ENCODE measurements at places on chromosomes 3 and 15.

DNA sequence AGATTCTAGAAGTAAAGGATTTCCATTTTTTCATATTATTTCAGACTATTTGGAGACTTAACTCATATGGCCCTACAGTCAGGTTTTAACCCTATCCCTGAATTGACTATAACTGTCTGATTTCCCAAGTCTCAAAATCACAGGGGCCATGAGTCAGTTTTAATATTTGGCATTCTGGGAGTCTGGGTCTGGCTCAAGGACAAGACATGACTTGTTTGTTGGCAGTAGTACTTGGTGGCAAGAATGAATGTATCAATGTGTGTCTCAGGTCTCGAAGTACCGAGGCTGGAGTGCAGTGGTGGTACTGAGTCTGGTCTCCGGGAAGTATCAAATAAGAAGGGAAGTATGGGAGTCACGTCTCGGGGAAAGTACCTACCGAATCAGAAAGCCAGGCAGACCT is 10.8 kb downstream of the UMPS start:
- no peak for DNase-seq

DNA sequence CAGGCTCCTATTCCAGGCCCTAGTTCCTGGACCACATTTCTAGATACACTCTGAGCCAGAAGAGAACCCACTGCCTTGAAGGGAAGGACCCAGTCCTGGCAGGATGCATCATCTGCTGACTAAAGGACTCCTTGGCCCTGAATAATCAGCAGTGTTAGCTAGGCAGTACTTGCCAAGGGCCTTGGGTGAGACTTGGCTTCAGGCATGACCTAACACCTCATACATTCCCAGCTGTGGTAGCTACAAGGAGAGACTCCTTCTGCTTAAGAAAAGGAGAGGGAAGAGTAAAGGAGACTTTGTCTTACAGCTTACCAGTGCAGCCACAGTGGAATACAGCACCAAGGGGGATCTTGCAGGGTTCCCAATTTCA is 26.4 kb downstream of the PEAK1 start:
- DNase-seq: no peak

DNA sequence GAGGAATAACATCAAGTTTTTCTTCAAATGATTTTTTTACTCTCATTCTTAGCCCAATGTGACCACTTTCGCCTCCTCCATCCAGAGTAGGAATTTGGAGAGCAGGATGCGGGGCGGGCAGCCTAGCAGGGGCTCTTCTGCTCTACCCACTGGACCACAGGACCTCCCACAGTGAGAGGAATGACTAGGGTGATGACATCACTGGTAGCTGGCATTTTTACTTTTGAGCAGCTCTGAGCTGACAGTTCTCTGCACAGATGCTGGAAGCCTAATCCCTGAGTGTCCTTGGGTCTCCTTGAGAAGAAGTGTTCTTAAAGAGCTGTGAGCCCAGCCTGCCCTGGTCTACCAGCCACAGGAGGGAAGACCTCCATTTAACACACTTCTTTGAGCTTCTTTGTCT is 1.4 kb upstream of the HCN4 start:
- no peak for DNase-seq

DNA sequence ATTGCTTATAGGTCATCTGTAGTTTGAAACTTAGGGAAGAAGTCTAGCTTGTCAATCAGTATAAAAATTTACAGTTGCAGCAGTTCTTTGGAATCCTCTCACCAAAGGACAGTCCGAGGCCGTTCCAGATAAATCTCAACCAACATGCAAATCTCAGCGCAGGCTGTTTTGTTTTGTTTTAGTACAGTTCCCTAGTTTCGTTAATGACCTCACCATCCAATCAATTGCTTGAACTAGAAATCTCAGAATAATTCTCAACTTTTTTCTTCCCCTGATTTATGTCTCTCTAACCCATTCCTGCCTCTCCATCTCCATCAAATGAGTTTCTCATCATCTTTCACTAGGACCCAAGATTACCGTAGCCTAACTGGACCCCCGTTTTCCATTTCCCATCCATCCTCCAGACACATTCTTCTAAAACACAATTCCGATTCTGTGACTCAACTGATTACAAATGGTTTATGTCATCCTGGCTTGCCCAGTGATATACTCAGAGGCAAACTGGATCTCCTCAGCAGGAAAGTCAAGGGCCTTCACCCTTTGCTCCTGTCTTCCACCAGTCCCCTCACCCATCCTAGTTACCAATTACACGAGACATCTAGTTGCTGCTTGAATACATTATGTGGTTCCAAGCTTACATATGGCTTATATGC is 1.3 kb downstream of the SMCO1 start:
- no peak for DNase-seq

- DNase-seq: no peak
Observed at GRCh38 chr15:90617668-90618097, 88.0 kb downstream of the CRTC3 start.

DNA sequence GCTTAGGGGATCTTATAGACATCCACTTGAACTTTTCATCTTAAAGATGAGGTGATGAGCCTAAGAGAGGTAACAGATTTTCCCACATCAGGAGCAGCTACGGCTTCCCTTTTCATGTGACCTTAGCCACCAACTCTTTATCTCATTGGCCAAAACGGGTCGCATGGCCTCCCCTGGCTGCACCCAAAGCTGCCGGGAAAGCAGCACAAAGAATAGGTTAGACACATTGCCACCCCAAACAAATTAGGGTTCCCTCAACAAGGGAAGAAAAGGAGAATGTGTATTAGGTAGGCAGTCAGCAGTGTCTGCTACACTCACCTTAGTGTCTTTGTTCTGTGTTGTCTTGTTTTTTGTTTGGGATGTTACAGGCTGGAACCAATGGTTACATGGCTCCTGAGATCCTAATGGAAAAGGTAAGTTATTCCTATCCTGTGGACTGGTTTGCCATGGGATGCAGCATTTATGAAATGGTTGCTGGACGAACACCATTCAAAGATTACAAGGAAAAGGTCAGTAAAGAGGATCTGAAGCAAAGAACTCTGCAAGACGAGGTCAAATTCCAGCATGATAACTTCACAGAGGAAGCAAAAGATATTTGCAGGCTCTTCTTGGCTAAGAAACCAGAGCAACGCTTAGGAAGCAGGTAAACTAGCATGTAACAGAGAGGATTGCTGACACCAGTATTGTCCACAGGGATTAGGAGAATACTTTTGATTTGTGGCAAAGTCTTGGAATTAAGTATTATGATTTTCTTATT is 44.2 kb downstream of the GRK7 start:
- no peak for DNase-seq

GRCh38 chr15:83652626-83653204 is 1.2 kb upstream of the ADAMTSL3 start:
- DNase-seq: no peak

DNA sequence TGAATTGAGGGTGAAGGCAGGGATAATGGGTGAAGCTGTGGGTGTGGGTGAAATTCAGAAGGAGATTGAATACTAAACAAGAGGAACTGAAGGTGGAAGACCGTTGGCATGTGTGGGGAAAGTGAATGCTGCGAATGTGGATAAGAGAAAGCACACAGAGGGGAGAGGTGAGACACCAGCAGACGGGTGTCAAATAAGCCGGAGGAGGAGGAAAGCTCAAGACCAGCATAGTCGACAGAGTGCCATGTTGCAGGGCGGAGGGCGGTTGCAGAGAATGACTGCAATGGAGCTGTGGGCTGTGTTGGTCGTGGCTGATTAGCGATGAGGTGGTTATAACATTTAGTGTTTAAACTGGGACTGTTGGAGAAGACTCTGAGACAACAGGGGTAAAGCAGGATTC is 16.4 kb upstream of the HCN4 start:
- no peak for DNase-seq

- DNase-seq: no peak
Observed at GRCh38 chr3:89280301-89280700, 172.9 kb downstream of the EPHA3 start.

- DNase-seq: no peak
Observed at GRCh38 chr3:169400205-169400604, 263.3 kb downstream of the MECOM start.

GRCh38 chr15:80437334-80437891 is 33.2 kb downstream of the ARNT2 start:
- no peak for DNase-seq

GRCh38 chr3:71690341-71690841 is 34.8 kb downstream of the EIF4E3 start:
- DNase-seq: no peak

Data from stimulated activated CD4-positive, alpha-beta T cell treated with anti-CD3 and anti-CD28 coated beads, Interleukin-2, amount 100 ng/mL, for 4 hours (primary cell).